T-helper 1 cell (primary cell): ENCODE measurements at places on chromosomes 11 and 22.

DNA sequence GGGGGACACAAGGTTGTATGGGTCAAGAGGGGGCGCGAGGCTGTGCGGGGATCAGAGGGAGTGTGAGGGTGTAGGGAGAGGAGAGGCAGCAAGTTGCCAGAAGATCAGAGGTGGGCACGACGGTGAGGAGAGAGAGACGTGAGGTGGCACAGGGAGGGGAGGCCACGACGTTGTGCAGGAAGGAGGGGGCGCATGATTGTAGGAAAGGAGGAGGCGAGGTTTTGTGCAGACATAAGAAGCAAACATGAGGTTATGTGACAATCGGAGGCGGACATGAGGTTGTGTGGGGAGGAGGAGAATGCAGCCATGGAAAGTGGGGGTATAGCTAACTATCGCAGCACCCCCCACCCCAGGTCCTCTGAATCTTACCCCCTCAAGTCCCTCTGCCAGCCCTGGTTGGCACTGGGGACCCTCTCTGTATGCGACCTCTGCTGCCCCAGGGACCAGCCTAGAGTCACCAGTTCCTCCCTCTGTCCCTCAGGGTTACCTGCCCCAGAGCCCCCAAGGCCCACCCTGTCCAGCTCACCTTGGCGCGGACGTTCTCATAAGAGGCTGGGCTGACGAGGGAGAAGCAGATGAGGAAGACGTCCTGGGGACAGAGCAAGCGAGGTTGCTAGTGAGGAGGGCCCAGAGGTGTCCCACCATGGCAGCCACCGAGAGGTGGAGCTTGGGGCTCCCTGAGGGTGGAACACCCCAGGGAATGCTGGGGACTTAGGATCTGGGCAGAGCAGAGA, 12.5 kb downstream of the RAC2 start:
- DNase-seq: no peak

DNA sequence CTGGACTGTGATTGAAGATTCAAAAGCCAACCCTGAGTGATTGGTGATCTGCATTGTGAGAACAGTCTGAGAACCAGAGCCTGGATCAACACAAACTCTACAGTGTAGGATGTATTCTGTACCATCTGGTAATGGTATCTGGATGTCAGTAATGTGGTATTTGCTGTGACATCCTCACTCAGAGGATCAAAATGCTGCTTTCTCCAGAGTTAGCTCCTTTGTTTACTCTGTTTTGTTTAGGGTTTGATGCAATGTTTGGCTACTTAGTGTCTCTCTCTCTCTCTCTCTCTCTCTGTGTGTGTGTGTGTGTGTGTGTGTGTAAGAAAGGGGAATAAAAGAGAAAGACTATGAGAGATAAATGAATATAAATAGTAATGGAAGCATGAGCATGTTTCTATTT, 24.3 kb downstream of the CASP4 start:
- DNase-seq: no peak

- DNase-seq: no peak
Observed at GRCh38 chr22:46834021-46834737, 71.7 kb downstream of the TBC1D22A start.

DNA sequence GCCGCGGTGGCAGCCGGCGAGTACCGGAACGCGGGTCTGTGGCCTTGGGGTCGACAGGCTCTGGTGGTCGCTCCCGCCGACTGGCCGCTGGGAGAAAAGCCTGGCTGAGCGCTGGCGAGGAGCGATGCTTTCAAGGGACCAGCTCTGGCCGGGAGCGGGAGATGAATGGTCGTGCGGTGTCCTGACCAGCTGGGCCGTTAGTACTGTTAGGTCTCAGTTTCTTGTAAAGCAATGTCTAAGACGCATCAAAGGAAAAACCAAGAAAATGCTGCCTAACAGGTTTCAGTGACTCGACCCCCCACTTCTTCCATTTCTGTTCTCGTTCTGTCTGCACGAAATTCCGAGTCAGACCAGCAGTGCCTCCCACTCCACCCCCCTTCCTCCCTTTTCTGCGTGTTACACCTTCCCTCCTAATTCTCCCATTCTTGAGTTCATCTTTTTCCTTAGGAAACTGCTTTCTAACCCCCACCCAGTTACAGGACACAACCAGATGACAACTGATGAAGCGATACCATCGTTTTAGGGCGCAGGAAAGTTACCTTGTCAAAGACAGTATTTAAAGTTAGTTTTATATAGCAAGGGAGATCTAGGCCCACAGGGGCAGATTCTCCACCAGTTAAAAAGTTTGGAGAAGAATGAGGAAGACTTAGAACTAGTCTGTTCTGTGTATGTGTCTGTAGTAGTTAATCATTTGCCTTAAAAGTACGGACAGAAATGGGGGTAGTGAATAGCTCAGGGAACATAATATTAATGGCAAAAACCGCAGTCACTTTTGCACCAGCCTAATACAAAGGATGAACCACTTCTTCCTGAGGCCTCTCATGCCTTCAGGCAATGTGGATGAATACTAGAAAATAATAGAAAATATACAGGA, 1.0 kb downstream of the CUL5 start:
- DNase-seq: no peak

DNA sequence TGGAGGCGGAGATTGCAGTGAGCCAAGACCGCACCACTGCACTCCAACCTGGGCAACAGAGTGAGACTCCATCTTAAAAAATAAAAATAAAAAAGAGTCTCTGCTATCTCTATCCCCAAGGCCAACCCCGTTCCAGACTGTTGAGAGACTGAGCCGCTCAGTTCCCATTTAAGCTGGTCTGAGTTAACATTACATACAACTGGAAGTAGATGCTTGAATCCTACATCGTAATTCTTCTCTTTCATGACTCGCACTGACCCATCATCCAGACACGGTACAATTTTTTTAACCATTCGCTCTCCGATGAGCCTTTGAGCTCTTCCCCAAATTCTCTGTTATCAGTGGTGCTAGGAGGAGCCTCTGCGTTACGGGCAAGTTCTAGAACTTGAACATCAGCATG, 4.9 kb upstream of the CYTH4 start:
- DNase-seq: no peak

DNA sequence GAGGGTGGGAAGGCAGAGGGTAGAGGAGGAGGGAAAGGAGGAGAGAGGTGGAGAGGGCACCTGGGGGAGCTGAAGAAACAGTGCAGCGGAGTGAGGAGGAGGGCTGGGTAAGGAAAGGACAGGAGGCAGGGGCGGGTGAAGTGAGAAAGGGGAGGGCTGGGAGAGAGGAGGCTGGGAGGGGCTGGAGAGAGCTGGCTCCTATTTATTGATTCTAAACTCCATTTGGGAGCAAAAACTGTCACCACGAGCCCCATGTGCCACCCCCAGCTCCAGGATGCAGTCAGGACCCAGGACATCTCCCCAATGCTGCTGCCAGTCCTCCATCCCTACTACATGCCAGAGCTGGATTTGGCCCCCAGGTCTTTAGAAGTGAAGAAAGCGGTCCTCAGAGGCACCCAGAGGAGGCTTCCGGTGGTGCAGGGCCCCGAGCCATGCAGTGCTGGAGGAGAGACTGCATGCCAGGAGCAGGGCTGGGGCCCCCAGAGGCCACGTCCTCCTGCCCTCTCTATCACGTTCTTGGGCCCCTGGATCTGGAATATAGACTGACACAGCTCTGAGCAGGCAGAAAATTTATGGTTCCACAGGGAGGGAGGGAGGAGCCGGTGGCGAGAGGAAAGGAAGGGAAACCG, 53.7 kb downstream of the SLC22A12 start:
- no peak for DNase-seq

- no peak for DNase-seq
Observed at GRCh38 chr11:76747915-76748860, 35.0 kb upstream of the TSKU start.

DNA sequence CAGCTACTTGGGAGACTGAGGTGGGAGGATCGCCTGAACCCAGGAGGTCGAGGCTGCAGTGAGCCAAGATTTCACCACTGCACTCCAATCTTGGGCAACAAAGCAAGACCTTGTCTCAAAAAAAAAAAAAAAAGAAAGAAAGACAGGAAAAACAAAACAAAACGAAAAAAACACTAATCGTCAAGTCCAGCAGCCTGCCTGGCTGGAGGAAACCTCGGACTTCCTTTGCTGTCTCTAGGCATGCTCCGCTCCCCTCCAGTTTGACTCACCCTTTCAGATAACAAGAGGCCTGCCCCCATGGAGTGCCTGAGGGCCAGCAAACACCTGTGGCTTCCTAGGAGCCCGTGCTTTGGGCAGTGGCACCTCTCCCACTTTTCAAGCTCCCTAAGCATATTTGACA, 28.8 kb upstream of the CHKA start:
- DNase-seq: no peak

DNA sequence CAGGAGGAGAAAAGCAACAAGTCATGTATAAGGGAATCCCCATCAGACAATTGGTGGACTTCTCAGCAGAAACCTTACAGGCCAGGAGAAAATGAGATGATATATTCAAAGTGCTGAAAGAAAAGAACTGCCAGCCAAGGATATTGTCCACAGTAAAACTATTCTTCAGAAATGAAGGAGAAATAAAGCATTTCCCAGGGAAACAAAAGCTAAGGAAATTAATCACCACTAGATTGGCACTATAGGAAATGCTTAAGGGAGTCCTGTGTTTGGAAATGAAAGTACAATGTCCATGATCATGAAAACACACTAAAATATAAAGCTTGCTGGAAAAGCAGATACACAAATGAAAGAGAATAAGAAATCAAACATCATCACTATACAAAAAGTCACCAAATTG, 282.0 kb downstream of the BLID start:
- DNase-seq: no peak

- DNase-seq: no peak
Observed at GRCh38 chr22:20889025-20889704, 28.0 kb upstream of the CRKL start.

DNA sequence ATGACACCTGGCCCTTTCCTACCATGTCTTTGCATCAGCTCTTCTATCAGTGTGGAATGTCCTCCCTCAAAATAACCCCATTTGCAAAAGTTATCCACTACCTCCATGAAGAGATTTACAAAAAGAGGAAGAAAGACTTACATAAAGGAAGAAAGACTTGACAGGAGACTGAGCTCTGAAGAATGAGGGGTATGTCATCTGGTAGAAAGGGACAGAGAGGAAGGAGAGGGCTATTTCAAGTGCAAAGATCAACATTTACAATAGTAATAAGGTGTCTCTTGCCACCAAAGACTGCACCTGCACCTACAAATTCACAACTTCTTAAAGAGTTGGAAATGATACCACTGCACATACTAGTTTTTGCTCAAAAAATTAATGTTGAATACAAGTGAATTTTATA, 18.2 kb downstream of the PAK1 start:
- no peak for DNase-seq
